ENCODE measurements at places on chromosomes 13 and 19. TPM values are rescaled to one million over a fixed set of nuclear protein-coding genes. Genes with fewer than 3 reads are reported as not detected.

DNA sequence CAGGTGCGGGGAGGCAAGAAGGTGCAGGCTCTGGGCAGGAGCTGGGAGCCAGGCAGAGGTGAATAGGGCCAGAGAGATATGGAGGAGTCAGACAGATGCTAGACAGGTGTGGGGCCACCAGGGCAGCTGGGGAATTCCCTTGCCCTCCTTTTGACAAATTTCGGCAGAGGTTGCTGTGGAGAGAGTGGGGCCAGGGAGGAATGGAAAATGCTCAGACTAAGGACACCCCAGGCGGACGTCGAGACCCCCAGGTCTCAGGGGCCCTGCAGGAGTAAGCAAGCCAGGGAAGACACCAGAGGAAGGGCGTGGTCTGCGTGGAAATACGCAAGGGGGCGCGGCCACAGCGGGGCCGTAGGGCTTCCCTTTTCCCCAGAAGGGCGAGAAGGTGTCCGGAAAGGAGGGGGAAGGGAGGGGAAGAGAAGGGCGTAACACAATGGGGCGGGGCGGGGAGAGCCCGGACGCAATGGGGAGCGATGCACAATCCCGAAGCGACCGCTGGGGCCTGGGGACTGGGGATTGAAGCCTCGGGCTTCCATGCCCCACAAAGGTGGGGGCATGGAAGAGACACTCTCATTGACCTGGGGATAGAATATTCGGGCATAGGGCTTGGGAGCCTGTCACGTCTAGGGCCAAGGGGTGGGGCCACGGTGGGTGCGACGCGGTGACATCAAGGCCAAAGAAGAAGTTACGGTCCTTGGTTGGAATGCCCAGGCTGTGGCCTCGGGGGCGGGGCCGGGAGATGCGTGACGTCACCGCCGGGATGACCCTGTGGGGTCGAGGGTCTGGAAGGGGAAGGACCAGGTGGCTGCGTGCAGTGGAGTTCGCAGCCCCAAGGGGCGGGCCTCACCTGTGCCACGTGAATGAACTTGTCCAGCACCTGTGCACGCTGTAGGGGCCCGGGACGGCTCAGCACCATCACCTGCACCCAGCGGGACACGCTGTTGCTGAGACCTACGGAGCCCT lies 8.2 kb downstream of the RASGRP4 start:
- peak; percentile 34 for DNase-seq

The PCDH8 gene
- not detected for polyA plus RNA-seq

- DNase-seq: no peak
Measured at GRCh38 chr13:34731486-34731885, 210.6 kb upstream of the NBEA start.

DNA sequence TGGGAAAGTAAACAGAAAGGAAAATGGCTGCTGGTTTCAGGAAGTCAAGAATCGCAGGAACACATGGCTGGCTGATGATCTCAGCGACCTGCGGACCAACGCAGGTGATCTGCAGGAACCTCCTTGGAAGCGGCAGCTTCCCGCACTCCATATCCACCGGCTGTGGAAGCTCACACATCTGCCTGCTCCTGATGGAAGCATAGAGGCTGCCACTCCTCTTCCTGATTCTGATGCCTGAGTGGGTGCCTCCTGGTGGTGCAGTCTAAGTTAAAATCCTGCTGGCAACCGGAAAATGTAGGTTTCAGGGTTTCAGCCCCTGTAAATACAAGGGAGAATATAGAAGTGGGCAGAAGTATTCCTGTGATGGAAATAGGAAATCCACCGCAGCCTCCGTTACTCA lies 75.5 kb downstream of the TNFSF13B start:
- DNase-seq: no peak

The IGFL1 gene
- not detected for polyA plus RNA-seq

DNA sequence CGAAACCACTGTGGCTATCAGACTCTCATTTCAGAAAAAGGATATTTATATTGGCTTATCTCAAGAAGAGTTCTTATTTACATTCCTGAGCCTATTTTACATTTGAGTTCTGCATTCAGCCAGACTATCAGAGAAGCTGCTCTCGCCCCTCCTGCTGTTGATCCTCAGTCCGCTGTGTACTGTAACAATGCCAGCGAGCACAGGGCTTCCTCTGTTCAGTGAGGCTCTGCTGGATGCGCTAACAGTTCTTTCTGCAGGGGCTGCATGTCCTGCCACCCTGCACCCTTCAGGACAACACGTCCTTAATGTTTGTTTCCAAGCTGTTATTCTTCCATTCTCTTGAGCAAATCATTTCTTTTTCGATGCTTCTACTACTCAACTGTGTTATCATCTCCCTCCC lies 463.7 kb upstream of the SGCG start:
- no peak for DNase-seq

DNA sequence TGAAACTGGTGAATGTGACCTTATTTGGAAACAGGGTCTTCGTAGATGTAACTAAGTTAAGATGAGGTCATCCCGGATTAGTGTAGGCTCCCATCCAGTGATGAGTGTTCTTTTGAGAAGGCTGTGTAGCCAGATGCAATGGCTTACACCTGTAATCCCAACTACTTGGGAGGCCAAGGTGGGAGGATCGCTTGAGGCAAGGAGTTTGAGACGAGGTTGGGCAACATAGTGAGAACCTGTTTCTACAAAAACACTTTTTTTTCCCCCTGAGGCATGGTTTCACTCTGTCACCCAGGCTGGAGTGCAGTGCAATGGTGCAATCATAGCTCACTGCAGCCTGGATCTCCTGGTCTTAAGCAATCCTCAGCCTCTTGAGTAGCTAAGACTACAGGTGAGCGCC lies 36.4 kb downstream of the FBN3 start:
- no peak for DNase-seq

- no peak for DNase-seq
Measured at GRCh38 chr13:54185101-54185500, 1156.5 kb downstream of the OLFM4 start.

DNA sequence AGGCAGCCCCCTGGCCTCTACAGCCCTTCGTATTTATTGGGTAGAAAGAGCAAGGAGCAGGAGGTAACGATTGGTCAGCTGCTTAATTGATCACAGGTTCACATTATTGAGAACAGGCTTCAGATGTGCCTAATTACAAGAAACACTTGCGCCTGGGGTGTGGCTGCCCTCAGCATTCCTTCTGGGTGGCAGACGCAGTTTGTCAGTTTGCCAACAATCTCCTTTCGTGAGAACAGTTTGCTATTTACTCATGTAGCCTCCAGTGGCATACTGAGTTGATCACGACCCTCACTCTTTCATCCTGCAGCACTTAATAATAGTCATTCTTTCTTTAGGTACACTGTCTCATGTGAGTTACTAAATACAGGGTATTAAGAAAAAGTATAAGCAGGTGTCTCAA lies 985.6 kb downstream of the SLITRK5 start:
- no peak for DNase-seq

- DNase-seq: no peak
Measured at GRCh38 chr19:7909471-7910067, 5.1 kb upstream of the TGFBR3L start.

The MEIOSIN gene
- polyA plus RNA-seq: not detected

DNA sequence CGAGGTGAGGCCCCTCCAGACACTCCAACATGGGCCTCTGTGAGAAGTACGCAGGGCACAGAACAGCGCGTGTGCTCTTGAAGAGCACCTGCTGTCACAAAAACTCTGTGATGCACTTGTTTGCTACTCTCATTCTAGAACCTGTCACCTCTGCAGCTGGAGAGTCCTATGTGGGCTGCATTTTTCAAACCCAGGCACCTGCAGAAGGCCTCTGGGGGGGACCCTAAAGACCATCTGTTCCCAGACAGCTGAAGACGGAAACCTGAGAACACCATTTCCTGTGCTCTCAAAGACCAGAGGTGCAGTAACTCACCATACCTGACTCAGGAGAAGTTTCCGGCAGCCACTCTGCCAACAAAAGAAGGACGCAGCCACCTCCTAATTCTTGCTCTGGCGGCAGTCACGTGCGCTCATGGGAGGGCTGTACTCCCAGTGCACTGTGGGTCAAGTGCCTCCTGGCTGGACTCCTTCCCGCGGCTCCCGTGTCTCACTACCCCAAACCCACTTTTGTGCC lies 28.1 kb downstream of the RANBP3 start:
- DNase-seq: peak; percentile 63

- DNase-seq: no peak
Measured at GRCh38 chr19:6800991-6801484, 28.5 kb downstream of the VAV1 start.

DNA sequence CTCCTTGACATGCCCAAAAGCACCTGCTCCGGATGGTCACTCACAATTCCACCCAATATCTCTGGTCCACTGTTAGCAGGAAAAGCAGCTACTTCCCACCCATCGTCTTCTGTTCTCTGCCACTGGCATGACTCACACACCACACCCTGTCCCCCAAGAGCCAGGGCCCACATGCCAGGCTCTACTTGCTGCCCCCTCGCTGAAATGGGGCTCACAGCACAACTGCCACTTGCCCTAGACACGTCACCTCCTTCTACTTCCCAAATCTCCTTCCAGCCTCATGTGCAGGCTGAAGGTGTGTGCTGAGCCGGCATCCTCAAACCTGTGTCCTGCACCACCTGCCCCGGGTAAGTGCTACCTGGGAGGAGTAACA lies 65.0 kb downstream of the TBC1D4 start:
- DNase-seq: no peak

Measured in CD4-positive, alpha-beta memory T cell (primary cell).